CD4-positive, alpha-beta T cell treated with Interleukin-12 subunit alpha and Interleukin-12 subunit beta, for 1 hour (primary cell): ENCODE measurements at places on chromosomes 3 and 15.

DNA sequence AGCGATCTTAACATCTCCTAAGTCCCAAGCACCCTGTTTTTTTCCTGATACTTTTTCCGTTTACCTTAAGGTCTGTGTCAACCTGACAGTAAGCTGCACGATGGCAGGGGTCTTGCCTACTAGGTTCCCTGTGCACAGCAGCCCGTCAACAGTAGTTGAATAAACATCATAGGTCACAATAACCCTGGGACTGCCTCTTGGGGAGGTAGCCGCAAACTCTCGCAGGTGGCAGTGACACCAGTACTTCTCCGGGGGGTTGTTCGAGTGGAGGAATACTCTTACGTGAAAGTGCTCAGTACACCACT is 365 bp upstream of the PDCD6IP start:
- no peak for DNase-seq

GRCh38 chr3:57833763-57834162 is 77.7 kb downstream of the SLMAP start:
- DNase-seq = no peak

- DNase-seq = no peak
Observed at GRCh38 chr3:134373271-134374104, 759 bp downstream of the AMOTL2 start.

GRCh38 chr15:52039925-52040781 is 21.1 kb downstream of the MAPK6 start:
- no peak for DNase-seq
